ENCODE measurements at places on chromosomes 7 and 10. TPM values are rescaled to one million over a fixed set of nuclear protein-coding genes. Genes with fewer than 3 reads are reported as not detected.

The WNT8B gene
- 0.54 TPM for total RNA-seq

The PROSER2 gene
- 1.0 TPM for total RNA-seq

The IDI2 gene
- not detected for total RNA-seq

The SYNPO2L gene
- total RNA-seq, result not detected

The CALCR gene
- total RNA-seq, result not detected

The RFC2 gene
- 56.6 TPM for total RNA-seq

The GIMAP7 gene
- 212 TPM for total RNA-seq

The ITGB8 gene
- total RNA-seq, result not detected

The ANKRD61 gene
- total RNA-seq, result not detected

The FXYD4 gene
- total RNA-seq, result not detected

GRCh38 chr10:86403183-86403797, 36.7 kb upstream of the GRID1 start:
- DNase-seq, result no peak

DNA sequence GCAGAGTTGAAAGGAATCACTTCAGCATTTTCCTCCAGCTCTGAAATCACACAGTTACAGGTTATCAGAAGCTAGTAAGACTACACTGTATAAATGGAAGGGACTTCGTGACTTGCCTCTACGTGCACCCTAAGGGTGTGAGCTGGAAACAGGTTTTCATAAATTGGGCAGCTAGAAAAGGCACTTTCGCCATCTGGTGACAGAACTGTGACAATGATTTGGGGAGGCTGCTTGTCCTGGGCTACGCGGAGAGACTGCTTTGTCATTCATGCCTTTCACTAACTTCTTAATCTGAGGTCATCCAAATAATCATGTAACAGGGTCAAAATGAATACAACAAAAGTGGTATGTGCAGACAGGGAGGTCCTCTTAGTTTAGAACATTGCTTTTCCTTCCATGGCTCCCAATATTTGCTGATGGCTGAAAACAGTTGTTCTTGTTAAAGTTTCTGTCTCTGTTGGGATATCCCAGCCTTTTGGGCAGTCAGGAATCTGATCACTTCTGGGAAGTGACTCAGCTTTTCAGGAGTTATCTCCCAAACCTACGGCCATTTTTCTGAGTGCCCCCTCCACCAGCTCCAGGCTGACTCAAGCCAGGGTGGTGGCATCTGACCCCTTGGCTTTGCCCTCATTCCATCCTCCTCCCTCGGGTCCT, 17.8 kb downstream of the VWC2 start:
- DNase-seq, result no peak

- no peak for DNase-seq
Observed at GRCh38 chr10:92799568-92799967, 48.8 kb upstream of the EXOC6 start.

DNA sequence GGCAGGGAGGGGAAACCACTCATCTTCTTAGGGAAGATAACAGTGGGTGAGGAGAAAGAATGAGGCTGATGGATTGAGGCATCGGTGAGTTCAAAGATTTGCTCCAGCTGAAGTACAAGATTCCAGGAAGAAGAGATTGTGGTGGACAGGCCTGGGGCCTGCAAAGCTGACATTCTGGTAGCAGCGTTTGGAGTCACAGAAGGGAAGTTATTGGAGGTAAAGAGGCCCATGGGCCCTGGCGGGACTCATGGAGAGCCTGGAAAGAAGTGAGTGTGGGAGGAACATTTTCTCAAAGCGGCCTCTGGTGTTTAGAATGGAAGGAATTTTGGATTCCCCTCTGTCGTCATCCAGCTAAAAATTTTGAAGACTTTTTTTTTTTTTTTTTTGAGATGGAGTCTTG, 160.0 kb upstream of the KLF6 start:
- no peak for DNase-seq

GRCh38 chr10:1300218-1300617, 244.0 kb downstream of the WDR37 start:
- DNase-seq, result no peak

GRCh38 chr7:3882782-3883181, 581.7 kb downstream of the SDK1 start:
- DNase-seq, result no peak

- DNase-seq, result no peak
Observed at GRCh38 chr7:107039199-107039900, 5.2 kb upstream of the PRKAR2B start.

DNA sequence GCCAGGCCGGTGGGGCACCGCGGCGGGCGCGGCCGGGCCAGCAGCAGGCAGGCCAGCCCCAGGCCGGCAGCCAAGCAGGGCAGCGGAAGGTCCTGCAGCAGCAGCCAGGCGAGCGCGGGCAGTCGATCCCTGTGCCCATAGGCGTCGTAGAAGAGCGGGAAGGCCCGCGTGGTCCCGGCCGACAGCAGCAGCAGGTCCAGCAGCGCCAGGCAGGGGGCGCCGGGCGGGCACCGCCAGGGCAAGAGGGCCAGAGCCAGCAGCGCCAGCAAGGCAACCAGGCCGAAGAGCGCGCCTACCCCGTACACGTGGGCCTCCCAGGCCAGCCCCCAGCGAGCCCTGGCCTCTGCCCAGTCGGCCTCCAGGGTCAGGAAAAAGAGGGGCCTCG, 8.4 kb upstream of the RBM28 start:
- DNase-seq, result peak; percentile 53

- no peak for DNase-seq
Observed at GRCh38 chr10:91642831-91643692, 10.2 kb upstream of the PPP1R3C start.

- DNase-seq, result no peak
Observed at GRCh38 chr7:23277359-23277989, 21.7 kb upstream of the MALSU1 start.

DNA sequence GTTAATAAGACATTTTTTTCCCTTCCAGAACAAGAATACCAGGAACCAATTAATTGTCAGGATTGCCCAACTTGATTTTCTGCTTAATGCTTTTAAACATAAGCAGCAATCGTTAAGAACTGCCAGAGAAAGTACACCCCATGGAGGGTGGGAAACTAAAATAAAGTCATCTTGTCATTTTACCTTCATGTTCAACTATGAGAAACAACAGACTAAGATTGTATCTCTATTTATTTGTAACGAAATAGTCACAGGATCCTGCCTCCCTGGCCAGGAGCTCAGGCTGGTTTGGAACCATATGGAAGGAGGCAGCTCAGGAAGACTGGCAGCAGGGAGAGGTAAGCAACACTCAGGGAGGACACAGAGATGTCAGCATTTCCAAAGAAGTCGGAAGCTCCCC, 129.6 kb downstream of the TNS3 start:
- DNase-seq, result no peak

- DNase-seq, result no peak
Observed at GRCh38 chr10:103833731-103834365, 21.5 kb downstream of the SH3PXD2A start.

DNA sequence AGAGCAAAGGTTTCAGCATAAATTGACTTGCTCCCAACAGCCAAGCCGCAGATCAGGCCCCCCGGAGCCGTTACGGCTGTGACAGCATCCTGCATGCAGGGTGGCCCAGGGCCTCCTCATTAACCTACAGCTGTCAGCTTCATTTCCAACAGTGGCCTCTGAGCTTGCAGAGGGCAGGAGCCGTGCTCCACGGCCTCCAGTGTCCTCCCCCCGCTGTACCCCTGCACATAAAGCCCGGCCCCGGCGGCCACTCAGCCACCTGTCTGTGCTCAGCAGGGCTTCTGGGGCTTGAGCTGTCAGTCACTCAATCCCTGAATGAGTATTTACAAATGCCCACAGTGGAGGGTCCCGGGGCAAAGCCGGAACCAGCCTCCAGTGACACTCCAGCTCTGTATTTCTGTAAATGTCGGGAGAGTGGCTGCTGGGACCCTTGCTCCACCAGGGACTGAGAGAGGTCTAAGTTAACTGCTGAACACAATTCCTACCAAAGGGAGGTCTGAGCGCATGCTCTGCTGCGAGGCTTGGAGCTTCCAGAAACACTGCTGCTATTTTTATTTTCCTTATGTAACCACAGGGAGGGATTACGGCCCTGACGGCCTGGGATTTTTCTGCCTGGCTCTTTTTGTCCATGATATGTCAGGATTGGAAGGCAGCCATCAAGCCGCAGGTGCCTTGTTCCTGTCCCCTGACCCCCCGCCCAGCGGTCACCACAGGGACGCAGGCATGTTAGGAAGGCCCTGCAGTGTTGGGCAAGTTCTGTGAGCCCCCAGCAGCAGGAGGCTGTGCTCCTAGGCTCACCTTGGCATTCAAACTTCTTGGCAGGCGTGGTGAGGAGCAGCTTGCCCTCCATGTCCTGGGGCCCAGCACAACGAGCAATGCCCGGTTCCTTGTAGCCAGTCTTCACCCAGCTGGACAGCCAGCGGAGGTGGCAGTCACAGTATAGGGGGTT, 165.0 kb downstream of the SLIT1 start:
- DNase-seq, result peak; percentile 18

- no peak for DNase-seq
Observed at GRCh38 chr7:158726277-158726807, 21.7 kb upstream of the NCAPG2 start.
